T-helper 1 cell (primary cell): ENCODE measurements at places on chromosomes 7 and 10.

- DNase-seq = no peak
Measured at GRCh38 chr10:60182691-60183090, 207.0 kb downstream of the ANK3 start.

- peak; percentile 36 for DNase-seq
Measured at GRCh38 chr10:59885430-59886134, 20.8 kb downstream of the CCDC6 start.

DNA sequence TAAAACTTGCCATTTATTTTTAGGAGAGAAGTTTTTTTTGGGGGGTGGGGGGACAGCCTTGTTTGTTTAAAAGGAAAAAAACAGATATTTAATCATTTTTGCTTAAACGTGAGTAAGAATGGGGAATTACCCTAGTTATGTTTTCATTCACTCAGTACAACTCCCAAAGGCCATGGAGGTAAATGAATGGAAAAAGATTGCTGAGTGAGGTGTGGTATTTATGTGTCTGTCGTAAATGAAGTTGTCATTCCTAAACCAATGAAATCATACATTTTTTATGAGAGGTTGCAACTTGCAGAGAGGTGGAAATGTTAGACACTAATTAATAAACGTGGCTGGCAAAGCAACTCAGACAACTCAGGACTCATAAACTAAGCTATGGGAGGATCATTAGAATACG lies 218.1 kb downstream of the CELF2 start:
- DNase-seq = no peak

GRCh38 chr10:116014871-116015582 lies 258.0 kb downstream of the GFRA1 start:
- no peak for DNase-seq

DNA sequence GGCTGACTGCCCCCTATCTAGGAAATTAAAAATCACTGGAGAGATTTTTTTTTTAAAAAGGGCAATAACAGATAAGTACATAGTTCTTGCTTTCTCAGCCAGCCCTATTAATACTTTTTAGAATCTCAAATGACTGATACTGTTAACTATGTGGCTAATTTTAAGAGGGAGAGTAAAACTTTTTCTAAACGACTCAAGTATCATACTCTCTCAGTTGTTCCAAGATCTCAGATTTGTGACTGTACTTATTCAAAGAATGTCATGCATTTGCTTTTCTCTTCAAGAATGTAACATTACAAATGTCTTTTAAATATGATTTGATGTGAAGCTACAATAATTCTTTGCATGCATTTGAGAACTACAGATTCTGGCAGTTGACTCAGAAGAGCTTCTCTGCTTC lies 55.4 kb upstream of the RAB11FIP2 start:
- DNase-seq = no peak

GRCh38 chr10:50604809-50605208 lies 18.9 kb downstream of the SGMS1 start:
- DNase-seq = peak; percentile 10

- no peak for DNase-seq
Measured at GRCh38 chr10:74305730-74306129, 154.7 kb downstream of the ADK start.

DNA sequence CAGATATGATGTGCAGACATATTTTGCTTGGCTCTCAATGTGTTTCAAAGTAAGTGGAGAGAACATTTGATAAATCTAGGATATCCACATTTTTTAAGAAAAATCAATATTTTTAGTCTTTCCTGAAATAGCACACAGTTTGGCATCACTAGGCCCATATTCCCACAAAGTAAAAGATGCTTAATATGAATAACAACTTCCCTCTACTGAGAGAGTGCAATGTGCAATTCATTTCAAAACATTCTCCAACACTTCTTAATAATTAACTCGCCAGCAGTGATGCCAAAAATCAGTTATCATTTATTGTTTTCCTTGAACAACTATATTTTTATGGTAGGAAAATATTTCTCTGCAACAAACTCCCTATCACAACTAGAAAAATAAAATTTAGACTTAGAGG lies 800.2 kb upstream of the MBL2 start:
- DNase-seq = no peak

DNA sequence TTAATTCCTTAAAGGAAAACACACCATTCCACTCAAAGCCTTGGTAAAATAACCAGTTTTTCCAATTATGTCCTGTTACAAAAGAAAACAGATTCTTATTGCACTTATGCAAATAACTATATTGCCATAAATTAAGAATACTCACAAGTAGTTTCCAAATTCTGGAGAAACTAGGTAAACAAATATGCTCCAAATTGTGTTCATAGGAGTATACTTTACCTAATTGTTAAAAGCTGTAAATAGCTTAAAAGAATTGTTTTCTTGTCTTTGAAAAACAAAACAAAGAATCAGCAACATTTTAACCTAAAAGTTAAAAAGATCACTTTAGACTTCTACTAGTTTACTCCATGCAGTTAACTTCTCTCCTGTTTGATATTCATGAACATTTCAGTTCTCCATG lies 38.9 kb upstream of the LRGUK start:
- no peak for DNase-seq

DNA sequence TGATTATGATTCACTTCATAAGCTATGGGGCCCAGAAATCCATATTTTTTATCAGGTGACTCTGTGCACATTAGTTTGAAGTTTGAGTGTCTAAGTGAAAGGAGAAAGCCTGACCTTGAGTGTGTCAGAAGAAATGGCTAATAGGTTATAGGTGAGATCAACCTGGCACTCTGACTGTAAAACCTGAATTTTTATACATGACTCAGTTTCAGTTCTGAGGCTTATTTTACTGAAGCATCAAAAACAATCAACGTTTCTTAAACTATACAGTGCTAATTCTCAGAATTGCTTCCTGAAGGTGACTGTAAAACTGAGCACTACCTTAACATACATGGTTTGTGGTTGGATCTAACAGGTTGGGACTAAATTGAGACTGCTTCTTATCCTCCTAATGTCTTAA lies 159.4 kb upstream of the AHR start:
- no peak for DNase-seq

- DNase-seq = no peak
Measured at GRCh38 chr10:71780719-71781118, 7.4 kb upstream of the VSIR start.

- no peak for DNase-seq
Measured at GRCh38 chr7:81783818-81784217, 14.0 kb upstream of the HGF start.

DNA sequence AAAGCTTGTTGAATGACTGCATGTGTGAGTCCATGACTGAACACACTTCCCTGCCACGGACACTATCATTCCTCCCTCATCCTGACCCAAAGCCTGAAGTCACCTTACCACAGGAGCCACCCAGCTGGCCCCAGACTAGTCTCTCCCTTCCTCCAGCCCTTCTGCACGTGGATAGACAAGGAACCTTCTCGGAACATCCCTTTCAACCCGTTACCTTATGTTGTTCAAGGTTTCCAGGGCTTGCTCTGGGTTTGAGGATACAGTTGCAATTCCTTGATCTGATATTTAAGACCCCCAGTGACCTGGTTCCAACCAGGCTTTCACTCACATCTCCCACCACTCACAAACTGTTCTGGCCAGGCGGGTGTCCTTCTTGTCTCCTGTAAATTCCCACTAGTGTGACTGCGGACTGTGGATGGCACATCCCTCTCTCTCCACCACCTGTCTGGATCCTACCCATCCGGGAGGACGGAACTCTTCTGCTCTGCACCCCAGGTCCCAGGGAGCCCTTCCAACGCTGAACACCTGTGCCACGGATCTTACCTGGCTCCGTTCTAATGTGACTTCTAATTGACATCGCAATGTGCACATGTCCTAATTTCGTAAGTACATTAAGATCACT lies 62.5 kb downstream of the HIPK2 start:
- DNase-seq = no peak

GRCh38 chr10:108439397-108439796 lies 1274.9 kb upstream of the SORCS1 start:
- DNase-seq = no peak

- no peak for DNase-seq
Measured at GRCh38 chr10:116611153-116611545, 9.6 kb upstream of the PNLIPRP2 start.

DNA sequence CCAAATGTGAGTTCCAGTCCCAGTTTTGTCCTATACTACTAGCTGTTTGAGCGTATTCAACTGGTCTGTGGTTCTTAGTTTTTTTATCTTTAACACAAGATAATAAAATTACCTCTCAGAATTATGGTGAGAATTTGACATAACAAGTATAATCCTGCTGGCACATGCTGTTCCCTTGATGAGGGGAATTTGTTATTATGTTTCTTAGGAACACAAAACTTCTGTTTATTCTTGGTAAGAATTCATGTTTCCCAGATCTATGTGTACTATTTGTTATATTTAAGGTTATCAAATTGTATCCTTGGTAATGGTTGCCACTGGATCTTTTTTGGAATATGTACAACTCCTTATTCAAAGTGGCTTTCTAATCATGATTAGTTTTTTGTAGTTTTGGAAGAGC lies 335.6 kb downstream of the ADK start:
- no peak for DNase-seq

DNA sequence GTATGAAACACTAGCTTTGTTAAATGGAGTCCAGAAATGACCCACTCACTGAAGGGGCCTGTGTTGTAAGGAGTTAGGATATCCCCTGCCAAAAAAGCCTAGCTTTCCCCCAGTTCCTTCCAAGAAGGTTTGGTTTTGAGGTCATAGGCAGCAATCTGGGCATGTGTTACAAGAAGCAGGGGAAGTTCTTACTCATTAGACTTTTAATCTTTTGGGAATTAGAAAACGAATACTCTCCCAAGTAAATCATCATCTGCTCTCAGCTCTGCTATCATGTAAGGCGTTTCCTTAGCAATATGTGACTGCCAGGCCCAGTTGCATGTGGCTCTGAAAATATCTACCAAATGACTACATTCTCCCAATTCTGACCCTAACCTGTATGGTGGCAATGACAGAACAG lies 3.7 kb downstream of the NOD1 start:
- no peak for DNase-seq

GRCh38 chr7:49483142-49483541 lies 290.3 kb upstream of the VWC2 start:
- no peak for DNase-seq

- no peak for DNase-seq
Measured at GRCh38 chr10:70799124-70799523, 13.9 kb upstream of the TBATA start.

- DNase-seq = no peak
Measured at GRCh38 chr7:102232611-102233286, 53.9 kb upstream of the SH2B2 start.

- DNase-seq = no peak
Measured at GRCh38 chr10:112875476-112876267, 74.4 kb upstream of the TCF7L2 start.

DNA sequence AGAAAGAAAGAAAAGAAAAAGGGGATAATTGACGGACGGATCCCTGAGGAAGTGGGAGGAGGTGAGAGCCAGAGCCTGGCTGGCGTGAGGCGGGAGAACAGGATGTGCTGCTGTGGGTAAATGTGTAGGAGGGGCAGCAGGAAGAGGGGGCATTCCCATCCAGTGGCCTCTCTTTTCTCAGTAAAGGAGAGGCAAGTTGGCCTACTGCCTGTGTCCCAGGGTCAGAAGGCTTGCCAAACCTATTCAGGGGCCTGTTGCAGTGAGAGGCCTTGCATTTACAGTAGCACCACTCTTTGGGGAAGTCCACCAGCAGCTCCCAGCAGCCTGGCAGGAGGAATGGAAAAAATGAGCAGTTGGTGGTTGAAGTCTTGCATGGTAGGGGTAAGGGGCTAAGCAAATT lies 26.6 kb upstream of the ASCC1 start:
- DNase-seq = no peak

GRCh38 chr7:150449206-150449952 lies 1.1 kb upstream of the GIMAP8 start:
- no peak for DNase-seq

DNA sequence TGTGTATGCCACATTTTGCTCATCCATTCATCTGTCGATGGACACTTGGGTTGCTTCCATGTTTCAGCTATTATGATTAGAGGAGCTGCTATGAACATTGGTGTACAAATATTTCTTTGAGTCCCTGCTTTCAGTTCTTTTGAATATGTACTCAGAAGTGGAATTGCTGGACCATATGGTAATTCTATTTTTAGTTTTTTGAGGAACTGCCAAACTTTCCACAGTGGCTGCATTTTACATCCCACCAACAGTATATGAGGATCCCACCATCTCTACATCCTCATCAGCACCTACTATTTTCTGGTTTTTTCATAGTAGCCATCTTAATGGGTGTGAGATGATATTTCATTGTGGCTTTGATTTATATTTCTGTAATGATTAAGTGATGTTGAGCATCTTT lies 44.7 kb upstream of the ZMIZ2 start:
- no peak for DNase-seq

- DNase-seq = no peak
Measured at GRCh38 chr7:19982841-19983835, 209.7 kb upstream of the TMEM196 start.

DNA sequence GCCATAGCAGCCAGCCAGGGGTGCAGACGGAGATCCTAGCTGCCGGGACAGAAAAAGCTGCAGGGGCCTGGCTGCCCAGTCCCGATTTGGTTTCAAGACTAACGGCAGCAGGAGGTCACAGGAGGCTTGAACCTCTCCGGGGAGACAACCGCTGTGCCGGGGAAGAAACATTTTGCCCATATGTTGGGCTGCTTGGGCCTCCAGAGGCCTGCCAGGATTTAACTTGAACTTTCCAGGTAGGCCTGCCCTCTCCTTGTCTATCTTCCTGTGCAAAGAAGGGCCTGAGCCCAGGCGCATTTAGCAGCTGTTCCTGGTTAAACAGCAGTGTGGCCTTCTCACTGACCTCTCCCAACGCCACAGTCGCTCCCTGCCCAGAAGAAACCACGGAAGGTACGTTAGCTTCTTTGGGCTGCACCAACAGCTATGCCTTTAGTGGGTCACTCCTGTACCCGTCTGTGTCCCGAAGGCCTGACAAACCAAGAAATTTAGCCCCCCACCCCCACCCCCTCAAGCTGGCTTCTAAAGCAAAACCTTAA lies 17.1 kb upstream of the PTF1A start:
- DNase-seq = no peak

- DNase-seq = no peak
Measured at GRCh38 chr7:27921081-27921836, 181.3 kb downstream of the TAX1BP1 start.

DNA sequence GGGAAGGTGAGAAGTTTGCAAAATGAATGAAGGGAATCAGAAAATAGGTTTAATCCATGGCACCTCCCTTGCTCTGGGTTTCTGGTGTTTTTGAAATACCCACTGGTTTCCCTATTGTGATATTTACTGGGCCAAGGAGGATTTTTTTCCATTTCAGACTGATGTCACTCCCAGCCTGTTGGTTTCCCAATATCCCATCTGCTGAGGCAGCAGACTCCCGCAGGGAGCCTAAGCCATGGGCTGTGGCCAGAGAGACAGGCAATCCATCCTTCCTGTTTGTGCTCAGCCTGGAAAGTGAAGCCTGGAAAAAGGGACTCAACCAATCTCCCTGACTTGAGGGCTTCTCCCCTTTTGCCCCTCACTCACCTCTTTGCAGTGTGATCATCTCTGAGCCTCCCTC lies 22.8 kb downstream of the FAM107B start:
- no peak for DNase-seq

GRCh38 chr10:113213035-113213434 lies 263.0 kb downstream of the TCF7L2 start:
- no peak for DNase-seq

GRCh38 chr10:127940866-127941640 lies 34.1 kb downstream of the PTPRE start:
- no peak for DNase-seq
